CD4-positive, alpha-beta T cell treated with Interleukin-1 beta for 1 hour (primary cell): ENCODE measurements at places on chromosomes 7 and 10.

DNA sequence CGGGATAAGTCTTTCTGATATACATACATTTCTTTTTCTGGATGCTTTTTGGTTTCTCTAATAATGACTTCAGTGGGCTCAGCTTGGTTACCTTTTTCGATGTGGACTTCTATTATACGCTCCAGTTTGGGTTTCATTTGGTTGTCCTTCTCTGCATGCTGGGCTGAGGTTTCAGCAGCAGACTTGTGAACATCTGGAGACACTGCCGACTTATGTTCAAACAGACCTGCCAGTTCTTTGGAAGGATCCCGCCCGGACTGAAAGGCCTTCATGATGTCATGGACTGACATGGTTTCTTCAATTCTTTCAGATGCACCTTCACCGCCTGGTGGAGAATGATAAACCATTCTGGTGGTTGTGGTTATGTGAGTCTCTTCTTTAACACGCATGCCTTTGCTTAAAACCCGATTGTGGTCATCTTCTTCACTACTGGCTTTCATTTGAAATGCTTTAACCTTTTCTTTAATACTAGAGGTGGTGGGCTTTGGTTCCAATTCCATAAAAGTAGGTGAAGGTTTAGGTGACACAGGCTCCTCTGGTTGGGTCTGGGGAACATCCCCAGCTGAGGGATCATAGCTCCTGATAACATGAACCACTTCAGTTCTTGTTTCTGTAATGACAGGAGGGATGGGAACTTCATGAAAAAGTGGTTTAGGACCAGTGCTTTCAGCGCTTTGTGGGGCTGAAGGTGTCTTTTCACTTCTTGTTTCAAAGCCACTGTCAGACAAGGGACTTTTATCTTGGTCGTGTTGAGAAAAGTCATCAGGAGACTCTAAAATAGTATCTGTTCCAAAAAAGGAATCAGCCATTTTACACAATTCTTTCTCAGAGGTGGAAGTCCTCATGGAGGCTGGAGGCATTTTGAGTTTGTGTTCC is 167.7 kb upstream of the CCDC6 start:
- DNase-seq, result peak; percentile 4

DNA sequence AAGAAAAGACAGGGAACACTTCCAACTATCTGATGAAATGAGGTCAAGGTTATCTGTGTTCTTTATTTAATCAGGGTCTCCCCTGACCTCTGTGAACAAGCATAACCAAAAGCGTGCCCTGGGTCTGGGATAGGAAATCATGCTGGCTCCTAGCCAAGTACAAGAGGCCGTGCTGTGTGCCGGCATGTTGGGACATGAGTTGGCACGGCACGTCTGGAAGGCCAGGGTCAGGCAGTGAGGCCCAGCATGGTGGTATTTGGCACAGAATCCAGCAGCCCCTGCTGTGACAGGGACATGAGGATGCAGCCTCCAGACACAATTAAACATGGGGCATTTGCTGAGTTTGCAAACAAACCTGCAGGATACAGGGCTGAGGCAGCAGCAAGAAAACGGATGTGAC is 320.4 kb downstream of the PLXNA4 start:
- DNase-seq, result no peak

DNA sequence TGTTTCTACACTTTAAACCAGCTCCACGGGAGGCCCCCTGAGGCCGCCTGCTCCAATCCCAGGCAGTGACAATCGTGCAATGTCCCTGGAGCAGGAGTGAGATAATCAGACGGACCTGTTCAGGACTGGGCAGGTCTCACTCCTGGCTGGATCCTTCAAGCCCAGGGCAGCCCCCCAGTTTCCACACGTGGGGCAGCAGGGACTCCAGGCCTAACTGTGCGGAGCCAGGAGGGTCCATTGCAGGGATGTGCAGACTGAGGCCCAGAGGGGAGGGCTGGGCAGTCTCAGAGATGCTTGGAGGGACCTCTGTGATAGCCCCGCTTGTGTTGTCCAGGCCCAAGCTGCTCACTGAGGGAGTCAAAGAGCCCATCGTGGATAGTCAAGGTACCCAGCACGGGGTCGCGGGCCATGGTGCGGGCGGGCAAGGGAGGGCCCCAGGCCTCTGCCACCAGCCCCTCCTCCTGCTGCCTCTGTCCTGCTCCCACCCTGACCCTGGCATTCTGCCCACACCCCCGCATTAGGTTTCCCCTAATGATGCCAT is 110.5 kb upstream of the KCTD7 start:
- no peak for DNase-seq

GRCh38 chr10:79159785-79160184 is 91.0 kb downstream of the ZMIZ1 start:
- no peak for DNase-seq

- DNase-seq, result no peak
Observed at GRCh38 chr10:67808704-67809103, 29.3 kb downstream of the DNAJC12 start.

DNA sequence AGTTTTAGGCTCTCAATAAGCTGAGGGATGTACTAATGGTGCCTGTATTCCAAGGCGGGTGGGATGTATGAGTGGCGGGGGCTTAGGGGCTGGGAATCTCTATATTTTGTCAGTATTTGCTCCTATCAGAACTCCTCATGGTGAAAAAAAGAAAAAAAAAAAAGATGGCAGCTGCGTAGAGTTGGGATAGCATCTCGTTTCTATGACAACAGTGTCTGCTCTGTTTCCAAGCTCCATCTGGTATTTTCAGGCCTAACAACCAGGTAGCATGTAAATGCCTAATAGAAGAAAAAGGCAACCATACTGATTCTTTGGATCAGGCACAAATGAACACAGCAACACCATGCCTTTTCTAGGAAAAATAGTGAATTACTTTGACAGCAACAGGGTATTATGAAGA is 11.7 kb upstream of the CCDC172 start:
- no peak for DNase-seq

GRCh38 chr10:100807241-100807951 is 62.0 kb downstream of the PAX2 start:
- no peak for DNase-seq

DNA sequence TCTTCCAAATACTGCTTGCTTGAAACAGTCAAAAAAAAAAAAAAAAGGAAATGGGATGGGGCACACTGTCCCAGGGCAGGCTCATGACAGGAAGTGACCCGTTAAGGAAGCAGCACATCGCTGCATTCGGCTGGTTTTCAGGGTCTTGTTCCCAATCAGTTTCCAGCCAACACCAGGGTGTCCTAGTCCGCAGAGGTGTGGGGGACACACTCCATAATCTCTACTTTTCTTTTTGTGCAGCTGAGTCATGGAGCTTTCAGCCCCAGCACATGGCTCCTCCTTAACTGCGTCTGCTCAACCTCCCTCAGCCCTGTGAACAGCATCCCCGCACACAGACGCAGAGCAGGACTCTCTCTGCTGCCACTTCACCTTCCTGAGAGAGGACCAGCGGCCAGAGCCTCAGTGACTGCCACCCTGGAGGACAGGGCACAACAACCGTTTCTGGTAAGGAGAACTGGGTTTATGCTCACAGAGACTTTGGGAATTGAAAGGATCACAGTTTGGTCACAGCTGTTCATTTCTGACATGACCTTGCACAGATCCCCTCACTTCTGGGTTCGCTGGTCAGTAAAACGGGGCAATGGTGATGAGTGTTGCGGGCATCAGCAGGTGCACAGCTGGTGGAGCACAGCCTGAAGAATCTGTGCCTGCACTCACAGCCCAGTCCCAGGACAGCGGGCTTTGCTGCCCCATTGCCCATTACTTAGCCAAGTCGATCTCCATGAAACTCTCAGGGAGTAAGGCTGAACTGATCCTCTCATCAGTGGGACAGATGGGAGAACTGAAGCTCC is at the start of gene GIMAP5:
Gene GIMAP5, plus strand, starts transcription at position 154 of the 791 bp plus-strand sequence. CDS start 3,467 bp downstream, outside the sequence.
- peak; percentile 44 for DNase-seq

DNA sequence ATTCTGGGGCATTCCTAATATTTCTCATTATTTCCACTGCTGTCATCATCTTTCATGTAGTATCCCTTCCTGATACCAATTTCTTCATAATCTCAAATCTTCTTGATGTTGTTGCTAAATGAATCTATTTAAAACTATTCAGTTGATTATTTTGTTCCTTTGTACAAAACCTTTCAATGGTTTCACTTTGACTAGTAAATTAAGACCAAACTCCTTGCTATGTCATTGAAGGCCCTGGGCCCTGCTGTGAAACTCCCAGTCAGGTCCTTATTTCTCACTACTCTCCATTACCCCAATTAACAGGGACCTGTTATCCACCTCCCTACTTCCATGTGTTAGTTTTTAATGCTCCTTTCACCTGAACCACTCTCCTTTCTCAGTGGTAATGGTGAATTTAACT is 97.0 kb downstream of the CTTNBP2 start:
- no peak for DNase-seq

DNA sequence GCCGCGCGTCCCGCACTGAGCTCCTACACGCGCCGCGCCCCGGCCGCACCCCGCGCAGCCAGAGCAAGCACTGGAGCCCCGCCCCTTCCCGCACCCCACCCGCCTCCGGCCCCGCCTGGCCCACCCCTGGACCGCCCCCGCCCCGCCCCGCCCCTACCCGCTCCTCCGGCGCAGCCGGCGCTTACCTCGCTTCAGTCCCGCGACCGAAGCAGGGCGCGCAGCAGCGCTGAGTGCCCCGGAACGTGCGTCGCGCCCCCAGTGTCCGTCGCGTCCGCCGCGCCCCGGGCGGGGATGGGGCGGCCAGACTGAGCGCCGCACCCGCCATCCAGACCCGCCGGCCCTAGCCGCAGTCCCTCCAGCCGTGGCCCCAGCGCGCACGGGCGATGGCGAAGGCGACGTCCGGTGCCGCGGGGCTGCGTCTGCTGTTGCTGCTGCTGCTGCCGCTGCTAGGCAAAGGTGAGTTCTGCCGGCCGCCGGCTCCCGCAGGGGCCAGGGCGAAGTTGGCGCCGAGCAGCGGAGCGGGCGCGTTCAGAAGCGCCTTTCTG is at the start of gene RET:
Gene RET, plus strand, starts transcription at position 194 of the 545 bp plus-strand sequence. Its CDS starts 190 bp downstream, at position 384.
- no peak for DNase-seq

GRCh38 chr10:13311177-13311575 is 11.3 kb upstream of the PHYH start:
- DNase-seq, result no peak

GRCh38 chr7:43362652-43363034 is 220.3 kb upstream of the STK17A start:
- DNase-seq, result no peak

GRCh38 chr10:99881371-99881770 is 98.9 kb downstream of the ABCC2 start:
- DNase-seq, result no peak

- DNase-seq, result no peak
Observed at GRCh38 chr7:80851896-80852476, 66.9 kb downstream of the SEMA3C start.

GRCh38 chr7:131072505-131073091 is 255.1 kb upstream of the MKLN1 start:
- DNase-seq, result peak; percentile 46

DNA sequence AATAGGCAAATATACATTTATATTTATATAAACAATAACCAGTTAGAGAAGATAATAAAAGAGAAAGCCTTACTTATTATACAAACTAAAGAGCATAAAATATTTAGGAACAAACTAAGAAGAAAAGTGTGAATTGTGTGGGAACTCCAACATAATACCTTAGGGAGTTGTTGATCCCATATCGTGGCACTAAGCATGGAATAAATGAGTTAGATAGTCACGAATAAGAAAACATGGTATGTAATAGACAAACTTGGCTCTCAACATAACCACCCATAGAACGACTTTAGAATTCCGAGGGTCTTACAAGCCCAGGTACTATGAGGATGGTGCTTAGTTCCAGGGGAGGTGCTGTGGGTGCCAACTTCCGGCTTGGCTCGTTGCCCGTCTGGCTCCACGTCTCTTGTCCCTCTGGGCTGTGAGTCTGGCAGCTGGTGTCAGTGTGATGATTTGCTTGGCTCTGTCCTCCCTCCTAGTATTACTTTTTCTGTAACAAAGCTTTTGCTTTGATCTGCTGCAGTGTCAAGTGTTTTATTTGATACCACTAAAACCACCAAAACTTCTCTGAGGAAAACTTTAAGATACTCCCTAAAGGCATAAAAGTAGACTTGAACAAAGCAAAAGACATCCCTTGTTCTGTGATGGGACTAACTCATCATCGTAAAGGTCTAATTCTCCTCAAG is 9.5 kb upstream of the RBM20 start:
- DNase-seq, result no peak

DNA sequence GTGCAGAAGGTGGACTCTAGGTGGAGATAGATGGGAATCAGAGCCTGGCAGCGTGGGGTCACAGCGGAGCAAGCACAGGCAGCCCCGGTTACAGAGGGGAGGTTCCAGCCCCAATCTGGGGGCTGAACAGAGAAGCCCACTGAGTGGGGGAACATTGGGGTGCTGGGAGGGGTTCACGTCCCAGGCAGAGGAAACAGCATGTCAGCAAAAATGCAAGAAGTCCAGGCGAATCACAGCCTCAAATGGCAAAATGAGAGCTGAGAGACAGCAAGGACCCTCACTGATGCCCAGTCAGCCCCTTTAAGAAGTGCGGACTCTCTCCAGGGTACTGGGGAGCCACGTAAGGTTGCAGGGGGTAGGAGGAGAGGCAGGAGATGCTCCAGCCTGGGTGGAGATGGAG is 62.0 kb downstream of the ELFN1 start:
- no peak for DNase-seq

DNA sequence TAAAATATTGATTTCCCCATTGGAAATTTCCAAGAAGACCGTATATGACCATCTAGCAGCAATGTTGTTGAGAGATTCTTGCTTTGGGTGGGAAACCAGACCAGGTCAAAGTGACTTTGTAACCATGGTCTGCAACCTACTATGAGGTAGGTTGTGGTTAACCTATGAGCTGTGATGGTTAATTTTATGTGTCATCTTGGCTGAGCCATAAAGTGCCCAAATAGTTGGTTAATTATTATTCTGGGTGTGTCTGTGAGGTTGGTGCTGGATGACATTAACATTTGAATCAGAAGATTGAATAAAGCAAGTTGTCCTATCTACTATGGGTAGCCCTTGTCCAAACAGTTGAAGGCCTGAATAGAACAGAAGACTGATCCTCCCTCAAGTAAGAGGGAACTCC is 18.3 kb upstream of the RALA start:
- DNase-seq, result no peak
